Lung microvascular endothelial cell (primary cell): ENCODE measurements at places on chromosomes 4 and X. TPM values are rescaled to one million over a fixed set of nuclear protein-coding genes. Genes with fewer than 3 reads are reported as not detected.

PABPC1L2A gene
- not detected in 2 replicates for total RNA-seq

MAOB gene
- not detected in 2 replicates for total RNA-seq

PAGE1 gene
- not detected in 2 replicates for total RNA-seq

TKTL2 gene
- not detected in 2 replicates for total RNA-seq

MAGEA12 gene
- total RNA-seq = not detected in 2 replicates

NPY2R gene
- not detected in 2 replicates for total RNA-seq

TMPRSS11D gene
- total RNA-seq = under 0.01 TPM in 2 replicates

IL2 gene
- not detected in 2 replicates for total RNA-seq

KLHL4 gene
- total RNA-seq = 51.8 and 53.2 TPM in 2 replicates

PHOX2B gene
- not detected in 2 replicates for total RNA-seq

WAS gene
- total RNA-seq = under 0.01 and 0.22 TPM in 2 replicates

SOWAHD gene
- total RNA-seq = not detected in 2 replicates

TCEAL9 gene
- 64.1 and 83.7 TPM in 2 replicates for total RNA-seq

SLC30A9 gene
- total RNA-seq = 29.2 and 35.9 TPM in 2 replicates

OPN1LW gene
- total RNA-seq = 0.22 and 0.60 TPM in 2 replicates

PABPC1L2B gene
- total RNA-seq = not detected in 2 replicates

FMR1NB gene
- total RNA-seq = not detected in 2 replicates

PDLIM5 gene
- total RNA-seq = 68.9 and 70.8 TPM in 2 replicates

ABLIM2 gene
- total RNA-seq = 1.1 and 5.2 TPM in 2 replicates

DDX53 gene
- total RNA-seq = not detected in 2 replicates

GSTCD gene
- 5.4 and 5.9 TPM in 2 replicates for total RNA-seq

COL25A1 gene
- under 0.01 and 0.22 TPM in 2 replicates for total RNA-seq

FAM9C gene
- under 0.01 TPM in 1 of 2 replicates, not detected in the other for total RNA-seq

KIT gene
- total RNA-seq = 1.2 and 2.4 TPM in 2 replicates
